ENCODE measurements at places on chromosomes 7 and 10. TPM values are rescaled to one million over a fixed set of nuclear protein-coding genes. Genes with fewer than 3 reads are reported as not detected.

The AUTS2 gene
- total RNA-seq: 6.6 TPM

The CRPPA gene
- 0.85 TPM for total RNA-seq

The TRIM74 gene
- not detected for total RNA-seq

The VIPR2 gene
- not detected for total RNA-seq

The PKD1L1 gene
- total RNA-seq: not detected

The ASIC3 gene
- total RNA-seq: 0.14 TPM

The GUSB gene
- total RNA-seq: 10.1 TPM

The ITPRID1 gene
- total RNA-seq: not detected

All from airway epithelial cell (primary cell).